ENCODE measurements at places on chromosomes 4 and X.
A peak's percentile ranks its signal among the peaks of the same experiment; 100 is the strongest.

GRCh38 chr4:1683261-1683735 lies 815 bp downstream of the FAM53A start:
- DNase-seq: no peak

DNA sequence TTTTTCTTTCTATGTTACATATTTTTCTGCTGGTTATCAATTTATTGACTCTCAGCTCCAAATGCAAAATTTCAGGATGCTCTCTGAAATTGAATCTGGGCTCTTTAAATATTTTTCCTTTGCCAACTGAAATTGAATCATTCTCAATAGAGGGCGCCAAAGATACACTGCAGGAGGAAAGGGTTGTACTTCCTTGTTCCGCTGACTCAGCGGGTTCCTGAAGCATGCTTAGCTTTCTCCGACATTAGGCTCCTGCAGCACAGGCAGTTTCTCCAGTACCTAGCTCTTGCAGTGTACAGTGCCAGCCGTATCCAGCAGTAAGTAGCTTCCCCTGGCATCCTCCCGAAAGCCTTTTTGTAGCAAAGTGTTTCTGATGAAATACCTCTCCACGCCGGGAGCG lies 28.8 kb upstream of the CFAP47 start:
- no peak for DNase-seq

- no peak for DNase-seq
These were observed 78.8 kb downstream of the LDB2 start for GRCh38 chr4:16819652-16820051.

GRCh38 chr4:105140684-105141490 lies 5.8 kb upstream of the TET2 start:
- DNase-seq: peak; percentile 27

DNA sequence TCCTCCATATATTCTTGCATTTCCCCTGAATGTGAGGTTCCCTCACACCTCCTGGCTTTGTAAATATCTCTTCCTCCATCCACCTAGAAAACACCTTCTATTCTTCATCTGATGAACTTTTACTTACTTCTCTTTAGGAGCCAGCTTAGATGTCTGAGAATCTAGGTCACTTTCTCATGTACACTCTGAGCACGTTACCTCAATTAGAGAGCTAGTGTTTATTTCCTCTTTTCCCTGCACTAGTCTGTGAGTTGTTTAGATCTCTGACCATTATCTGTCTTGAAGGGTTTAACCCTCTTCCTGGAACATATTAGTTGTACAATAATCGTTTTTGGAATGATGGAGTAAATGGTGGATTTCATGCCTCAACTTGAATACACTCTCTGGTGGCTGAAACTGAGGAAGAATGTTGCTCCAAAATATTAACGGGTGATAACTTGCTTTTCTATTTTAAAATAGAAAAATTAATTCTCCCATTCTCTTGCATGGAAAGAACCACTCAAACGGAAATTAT lies 8.5 kb upstream of the NEIL3 start:
- no peak for DNase-seq

GRCh38 chr4:168098248-168098717 lies 5.9 kb downstream of the ANXA10 start:
- DNase-seq: no peak

GRCh38 chr4:156799121-156799589 lies 172.4 kb downstream of the PDGFC start:
- DNase-seq: no peak

GRCh38 chr4:20194123-20195013 lies 57.3 kb upstream of the SLIT2 start:
- no peak for DNase-seq

GRCh38 chr4:150366487-150366999 lies 215.4 kb upstream of the MAB21L2 start:
- no peak for DNase-seq

GRCh38 chrX:7637066-7637465 lies 205.9 kb upstream of the VCX start:
- no peak for DNase-seq

- DNase-seq: no peak
These were observed 18.4 kb upstream of the FAM47E start for GRCh38 chr4:76233083-76233482.

GRCh38 chrX:2474280-2474962 lies 26.4 kb downstream of the DHRSX start:
- no peak for DNase-seq

DNA sequence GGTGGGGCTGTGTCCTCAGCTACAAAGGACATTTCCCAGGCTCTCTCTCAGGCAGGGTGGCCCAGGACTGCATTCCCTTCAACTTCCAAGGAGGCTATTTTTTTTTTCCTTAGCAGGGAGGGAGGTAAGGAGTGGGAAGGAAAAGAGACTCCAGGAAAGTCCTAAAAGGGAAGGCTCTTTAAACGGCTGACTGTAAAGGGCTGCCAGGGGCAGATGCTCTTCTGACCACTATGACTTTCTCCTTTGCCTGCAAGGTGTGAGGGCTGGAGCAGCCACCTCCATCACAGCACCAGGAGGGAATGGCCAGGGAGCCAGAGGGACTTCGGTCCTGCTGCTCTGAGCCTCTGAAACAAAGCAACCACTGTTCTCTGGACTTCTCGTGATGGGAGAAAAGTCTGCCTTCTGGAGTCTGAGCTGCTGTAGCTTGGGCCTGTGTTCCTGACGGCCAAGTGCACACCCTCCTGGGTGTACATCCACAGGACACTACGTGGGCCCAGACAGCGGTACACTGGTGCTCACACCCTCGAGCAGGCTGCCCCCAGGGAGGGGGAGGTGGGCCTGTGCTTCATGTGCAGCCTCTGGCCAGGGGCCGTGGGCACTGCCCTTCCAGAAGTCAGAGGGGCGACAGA lies 17.9 kb downstream of the NAT8L start:
- DNase-seq: no peak

DNA sequence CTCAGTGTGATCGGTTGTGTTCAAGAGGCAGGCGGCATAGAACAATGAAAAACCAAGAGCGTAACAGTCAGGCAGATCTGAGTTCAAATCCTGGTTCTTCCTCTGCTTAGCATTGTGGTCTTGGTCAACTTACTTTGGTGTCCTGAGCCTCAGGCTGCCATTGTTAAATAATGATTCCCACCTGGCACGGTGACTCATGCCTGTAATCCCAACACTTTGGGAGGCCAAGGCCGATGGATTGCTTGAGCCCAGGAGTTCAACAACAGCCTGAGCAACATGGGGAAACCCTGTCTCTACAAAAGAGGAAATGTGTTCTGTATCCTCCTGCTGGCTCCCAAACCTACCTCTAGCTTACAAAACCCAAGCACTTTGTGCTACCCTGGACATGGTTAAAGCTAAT lies 129.0 kb upstream of the STX18 start:
- DNase-seq: no peak

- no peak for DNase-seq
These were observed 25.0 kb downstream of the EIF4E start for GRCh38 chr4:98903963-98904362.

DNA sequence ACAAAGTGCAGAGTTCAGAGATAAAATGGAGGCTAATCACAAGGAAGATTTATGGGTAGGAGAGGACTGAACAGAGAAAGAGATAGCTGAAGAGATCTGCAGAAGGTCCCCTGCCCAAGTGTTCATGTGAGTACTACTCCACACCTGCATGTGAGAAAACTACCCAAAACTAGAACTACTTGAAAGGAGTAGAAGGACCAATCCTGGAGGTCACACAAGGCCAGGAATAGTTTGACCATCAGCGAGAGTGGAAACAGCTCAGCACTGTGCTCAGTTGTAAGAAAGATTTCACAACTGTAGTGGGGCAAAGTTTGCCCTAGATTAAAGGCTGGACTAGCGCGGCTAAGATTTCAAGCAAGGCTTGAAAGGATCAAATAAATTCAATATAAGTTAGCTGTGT lies 422.7 kb upstream of the LCORL start:
- no peak for DNase-seq

- no peak for DNase-seq
These were observed 20.4 kb downstream of the NELFA start for GRCh38 chr4:1988327-1988724.

GRCh38 chr4:145732895-145733880 lies 53.2 kb downstream of the C4orf51 start:
- peak; percentile 98 for DNase-seq

- DNase-seq: no peak
These were observed 646 bp upstream of the GSX2 start for GRCh38 chr4:54099287-54099747.

DNA sequence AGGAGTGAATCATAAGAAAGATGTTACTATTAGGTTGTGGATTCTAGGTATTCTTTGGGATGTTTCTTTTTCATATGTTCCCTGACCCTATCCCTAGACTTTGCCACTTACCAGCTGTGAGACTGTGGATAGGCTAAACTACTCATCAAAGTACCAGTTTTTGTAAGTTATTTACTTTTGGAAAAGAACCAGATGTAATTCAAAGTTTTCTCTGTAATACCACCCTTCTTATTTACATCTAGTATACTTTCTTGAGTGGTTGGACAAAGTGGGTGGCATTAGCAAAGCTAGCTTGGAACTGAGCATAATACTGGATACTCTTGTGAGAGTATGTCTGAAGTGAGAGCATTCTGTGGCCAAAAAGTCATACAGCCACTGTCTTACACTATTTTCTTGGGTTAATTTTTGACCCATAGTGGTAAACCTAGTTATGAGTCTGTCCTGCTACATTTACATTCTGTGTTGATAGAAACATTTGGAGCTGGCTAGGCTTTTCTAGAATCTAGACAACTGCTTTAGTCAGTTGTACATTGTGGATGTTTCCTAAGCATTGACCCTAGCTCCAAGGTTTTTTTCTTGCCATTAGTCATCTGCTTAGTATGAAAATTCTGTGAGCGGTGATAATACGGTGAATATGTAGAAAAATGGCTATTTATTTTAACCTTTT lies 41.7 kb downstream of the KDM6A start:
- DNase-seq: no peak

Measured in cerebellum (tissue), 4 donors.